ENCODE measurements at places on chromosomes 6 and 20.

DNA sequence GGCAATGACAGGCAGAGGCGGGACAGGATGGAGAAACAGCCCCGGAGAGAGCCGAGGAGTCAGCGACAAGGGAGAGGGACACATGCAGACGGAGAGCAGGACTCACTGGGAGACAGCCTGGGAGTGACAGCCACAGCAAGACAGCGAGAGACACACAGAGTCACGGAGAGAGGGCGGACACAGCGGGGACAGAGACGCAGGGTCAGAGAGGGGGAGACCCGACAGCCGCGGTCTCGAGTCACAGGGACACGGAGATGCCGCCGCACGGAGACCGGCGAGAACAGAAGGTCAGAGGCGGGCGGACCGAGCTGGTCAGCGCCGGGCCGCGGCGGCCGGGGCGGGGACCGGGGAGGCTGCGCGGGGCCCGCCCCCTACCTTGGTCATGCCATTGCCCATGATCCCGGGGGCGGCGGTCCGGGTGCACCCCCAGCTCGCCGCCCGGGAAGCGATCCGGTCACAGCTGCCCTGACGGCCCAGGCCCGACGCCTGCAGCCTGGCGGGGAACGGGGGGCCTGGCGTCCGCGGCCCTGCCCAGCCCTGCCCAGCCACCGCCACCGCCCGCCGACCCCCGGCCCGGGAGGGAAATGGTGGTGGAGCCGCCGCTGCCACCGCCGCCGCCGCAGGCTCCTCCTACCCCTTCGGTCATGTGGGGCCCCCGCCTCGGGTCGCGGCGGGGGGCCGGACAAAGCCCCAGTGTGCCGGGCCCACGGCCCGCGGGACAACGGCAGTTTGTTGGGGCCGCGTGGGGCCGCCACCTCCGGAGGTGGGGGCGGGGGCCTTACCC, at the start of the genes DUSP15 and TTLL9:
DUSP15 (minus strand) TSS at position 586 of the 784 bp plus-strand sequence; CDS start at position 396, 190 bp downstream.
TTLL9 (plus strand) TSS at position 693 of the 784 bp plus-strand sequence. CDS start 493 bp downstream, outside the sequence.
- DNase-seq: peak; percentile 60

DNA sequence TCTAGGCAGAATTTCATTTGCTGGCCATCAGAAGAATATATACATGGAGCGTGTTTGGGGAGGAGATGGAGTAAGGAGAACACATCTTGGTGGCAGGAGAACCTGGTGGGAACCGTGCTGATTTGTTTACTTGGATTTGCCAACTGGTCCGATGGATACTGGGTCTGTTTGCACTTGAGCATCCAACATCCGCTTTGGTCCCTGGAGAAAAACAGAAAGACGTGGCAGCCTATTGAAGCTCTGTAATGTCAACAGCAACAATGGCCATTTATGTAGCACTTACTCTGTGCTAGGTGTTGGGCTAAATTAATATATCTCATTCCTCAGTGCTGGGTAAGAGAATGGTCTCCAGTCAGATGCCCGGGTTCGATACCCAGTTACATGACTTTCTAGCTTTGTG, 125.6 kb downstream of the BCAS1 start:
- no peak for DNase-seq

- no peak for DNase-seq
Observed at GRCh38 chr6:105791179-105791578, 295.0 kb upstream of the PRDM1 start.

DNA sequence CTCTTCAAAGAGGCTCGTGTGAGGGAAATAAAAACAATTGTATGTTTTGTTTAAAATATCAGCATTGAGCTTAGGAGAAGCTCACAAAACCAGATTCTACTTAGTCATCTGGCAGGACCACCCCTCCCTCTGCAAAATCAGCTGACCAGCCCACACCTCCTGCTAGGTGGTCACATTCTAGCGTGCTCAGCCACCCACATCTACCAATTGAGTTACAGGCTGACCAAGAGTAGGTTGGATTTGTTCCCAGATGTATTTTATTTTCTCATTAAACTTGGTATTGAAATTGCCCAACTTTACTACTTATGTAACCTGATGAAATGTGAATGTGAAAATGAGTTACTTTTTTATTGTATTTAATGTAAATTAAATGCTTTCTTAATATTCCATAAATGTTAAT, 56.2 kb downstream of the SLC22A2 start:
- DNase-seq: no peak

- no peak for DNase-seq
Observed at GRCh38 chr20:63186528-63187316, 29.2 kb downstream of the YTHDF1 start.

DNA sequence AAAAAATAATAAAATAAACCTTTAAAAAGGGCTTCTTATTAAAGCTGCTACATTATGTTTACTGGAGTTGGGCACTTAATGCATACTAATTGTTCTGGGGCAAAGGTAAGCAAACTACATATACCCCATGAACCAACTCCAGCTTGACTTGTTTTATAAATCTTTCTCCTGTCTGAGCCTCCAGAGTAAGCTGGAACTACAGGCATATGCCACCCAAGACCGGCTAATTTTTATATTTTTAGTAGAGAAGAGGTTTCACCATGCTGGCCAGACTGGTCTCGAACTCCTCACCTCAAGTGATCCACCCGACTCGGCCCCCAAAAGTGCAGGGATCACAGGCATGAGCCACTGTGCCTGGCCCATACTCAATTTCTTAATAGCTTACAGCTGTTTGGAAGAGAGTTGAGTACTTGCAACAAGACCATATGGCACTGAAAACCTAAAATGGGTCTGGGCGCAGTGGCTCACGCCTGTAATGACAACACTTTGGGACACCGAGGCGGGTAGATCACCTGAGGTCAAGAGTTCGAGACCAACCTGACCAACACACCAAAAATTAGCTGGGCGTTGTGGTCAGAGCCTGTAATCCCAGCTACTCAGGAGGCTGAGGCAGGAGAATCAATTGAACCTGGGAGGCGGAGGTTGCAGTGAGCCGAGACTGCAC, 19.9 kb downstream of the ROMO1 start:
- no peak for DNase-seq

DNA sequence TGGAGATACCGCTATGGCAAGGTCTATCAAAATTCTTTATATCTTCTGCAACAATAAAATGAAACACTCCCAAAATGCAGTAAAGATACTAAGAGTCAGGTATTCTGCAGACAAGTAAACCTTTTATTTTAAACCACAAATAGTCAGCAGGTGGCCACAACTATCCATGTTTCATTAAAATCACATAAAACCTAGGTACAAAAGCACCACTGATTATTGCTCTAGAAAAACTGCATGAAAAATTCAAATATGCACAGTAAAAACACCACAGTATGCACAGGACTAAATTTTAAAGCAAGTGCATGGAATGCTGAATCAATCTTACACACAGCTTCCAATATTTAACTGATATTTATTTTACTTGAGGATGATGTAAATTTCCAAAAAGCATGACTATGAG, 33.3 kb downstream of the HMGN3 start:
- no peak for DNase-seq

DNA sequence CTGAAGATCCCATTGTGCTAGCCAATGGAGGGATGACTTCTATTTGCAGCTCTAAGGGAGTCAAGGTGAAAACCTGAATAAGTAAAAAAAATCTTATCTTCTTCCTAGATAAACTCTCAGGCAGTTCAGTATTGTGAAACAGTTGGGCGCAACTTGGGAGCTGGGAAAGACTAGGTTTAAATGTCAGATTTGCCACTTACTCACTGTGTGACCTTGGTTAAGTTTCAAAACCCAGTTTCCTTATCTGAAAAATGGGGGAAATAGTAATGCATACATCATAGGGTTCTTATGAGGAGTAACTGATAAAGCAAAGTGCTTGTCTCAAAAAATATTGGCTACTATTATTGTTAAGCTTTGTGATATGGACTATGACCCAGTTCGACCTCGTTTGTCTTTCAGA, 88.8 kb downstream of the CD83 start:
- DNase-seq: no peak

DNA sequence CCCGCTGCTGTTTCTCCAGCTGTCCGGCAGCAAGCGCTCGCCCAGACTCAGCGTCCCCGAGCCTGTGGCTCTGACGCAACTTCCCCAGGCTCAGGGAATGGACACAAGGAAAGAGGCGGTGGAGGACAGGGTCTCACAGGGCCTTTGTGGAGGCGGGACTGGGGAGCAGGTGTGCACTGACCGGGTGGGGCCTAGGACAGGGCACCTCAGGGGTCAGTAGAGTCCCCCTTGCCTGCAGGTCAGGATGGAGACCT, 20.0 kb downstream of the LAMA5 start:
- no peak for DNase-seq

DNA sequence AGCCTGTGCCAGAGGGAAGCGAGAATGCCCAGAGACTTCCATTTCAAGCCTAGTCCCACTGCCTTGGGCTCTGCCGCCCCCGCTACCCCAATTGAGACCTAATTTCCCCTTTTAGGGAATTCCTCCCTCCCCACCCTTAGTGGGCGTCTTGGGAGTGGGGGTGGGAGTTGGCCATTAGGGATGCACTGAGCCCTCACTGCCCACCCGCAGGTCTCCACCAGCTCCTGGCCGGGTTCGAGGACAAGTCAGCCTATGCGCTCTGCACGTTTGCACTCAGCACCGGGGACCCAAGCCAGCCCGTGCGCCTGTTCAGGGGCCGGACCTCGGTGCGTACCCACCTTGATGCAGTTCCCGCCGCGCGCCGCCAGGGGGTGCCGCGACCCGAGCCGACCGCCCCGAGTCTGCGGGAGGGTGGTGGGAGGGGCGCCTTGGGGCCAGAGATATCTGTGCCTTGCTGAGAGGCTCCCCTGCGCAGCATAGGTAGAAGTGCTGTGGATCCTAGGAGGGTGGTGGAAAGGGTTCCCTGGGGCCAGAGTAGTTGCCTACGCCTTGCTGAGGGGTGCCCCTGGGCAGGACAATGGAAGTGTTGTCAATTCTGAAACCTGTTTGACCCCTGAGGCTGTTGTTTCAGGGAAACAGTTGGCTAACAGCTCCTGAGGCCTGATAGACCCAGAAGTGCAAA, 9.2 kb downstream of the ITPA start:
- no peak for DNase-seq

GRCh38 chr6:70846207-70846835, 110.5 kb downstream of the B3GAT2 start:
- DNase-seq: no peak

GRCh38 chr20:334578-334977, 9.2 kb downstream of the SOX12 start:
- DNase-seq: no peak

All from caudate nucleus (tissue), 63 donors.